Fibroblast of villous mesenchyme (primary cell): ENCODE measurements at places on chromosomes 5 and 9. TPM values are rescaled to one million over a fixed set of nuclear protein-coding genes. Genes with fewer than 3 reads are reported as not detected.
A peak's percentile ranks its signal among the peaks of the same experiment; 100 is the strongest.

DNA sequence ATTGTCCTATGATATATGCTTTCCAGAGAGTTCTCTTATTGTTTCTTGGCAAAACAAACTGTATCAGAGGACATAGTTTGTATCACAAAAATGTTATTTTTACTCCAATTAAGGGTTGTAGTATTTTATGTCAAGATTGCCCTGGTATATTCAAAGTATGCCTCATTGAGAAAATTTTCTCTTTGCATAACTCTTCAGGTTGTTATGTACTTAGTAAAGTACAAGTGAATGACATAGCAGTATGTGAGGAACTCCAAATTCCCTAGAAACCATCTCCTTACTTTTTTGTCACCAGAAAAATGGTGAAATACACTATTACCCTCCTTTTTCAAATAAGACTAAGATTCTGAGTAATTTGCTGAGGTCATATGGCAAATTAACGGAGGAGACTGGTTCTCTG lies 355.3 kb downstream of the NFIB start:
- no peak for DNase-seq

ADRA1B gene
- under 0.01 and 0.43 TPM in 2 replicates for total RNA-seq

CDX1 gene
- under 0.01 and 0.64 TPM in 2 replicates for total RNA-seq

GRCh38 chr5:60535198-60535597 lies 164.8 kb downstream of the DEPDC1B start:
- DNase-seq, result no peak

DNA sequence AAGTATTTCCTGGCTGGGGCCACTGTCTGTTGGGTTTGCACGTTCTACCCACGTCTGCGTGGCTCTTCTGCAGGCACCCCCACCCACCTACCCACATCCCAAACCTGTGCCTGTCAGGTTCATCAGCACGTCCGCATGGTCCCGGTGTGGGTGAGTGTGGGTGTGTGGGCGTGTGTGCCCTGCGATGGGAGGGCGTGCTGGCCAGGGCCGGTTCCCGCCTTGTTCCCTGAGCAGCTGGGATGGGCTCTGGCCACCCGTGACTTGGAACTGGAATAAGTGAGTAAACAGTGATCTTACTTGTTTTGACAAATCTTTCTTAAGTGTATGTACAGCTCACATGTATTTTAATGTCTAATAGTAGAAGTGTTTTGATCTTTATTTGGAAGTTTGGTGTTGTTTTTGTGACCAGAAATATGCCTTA lies 20.4 kb downstream of the ERGIC1 start:
- DNase-seq, result peak; percentile 83

SLCO4C1 gene
- under 0.01 TPM in 2 replicates for total RNA-seq

REEP5 gene
- total RNA-seq, result 47.0 and 48.8 TPM in 2 replicates

- DNase-seq, result no peak
Measured at GRCh38 chr5:95086927-95087815, 197.7 kb downstream of the MCTP1 start.

DNA sequence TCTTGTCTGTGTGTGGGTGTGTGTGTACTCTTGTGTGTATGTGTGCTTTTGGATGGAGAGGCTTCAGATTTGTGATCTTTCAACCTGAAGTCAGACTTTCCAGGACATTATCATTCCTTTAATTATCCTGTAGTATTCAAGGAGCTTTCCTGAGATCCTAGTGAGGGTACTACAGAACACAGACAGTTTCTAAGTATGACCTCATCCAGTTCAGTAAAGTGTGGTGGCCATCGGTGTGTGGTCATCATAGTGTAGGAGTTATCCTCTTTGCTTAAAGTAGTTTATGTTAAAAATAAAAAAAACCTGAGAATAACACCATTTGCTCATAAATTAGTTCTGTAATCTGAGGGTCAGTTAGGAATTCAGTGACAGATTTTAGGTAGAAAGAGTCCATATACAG lies 478.0 kb upstream of the ACTBL2 start:
- DNase-seq, result no peak

SPRY4 gene
- 22.9 and 23.2 TPM in 2 replicates for total RNA-seq

DNA sequence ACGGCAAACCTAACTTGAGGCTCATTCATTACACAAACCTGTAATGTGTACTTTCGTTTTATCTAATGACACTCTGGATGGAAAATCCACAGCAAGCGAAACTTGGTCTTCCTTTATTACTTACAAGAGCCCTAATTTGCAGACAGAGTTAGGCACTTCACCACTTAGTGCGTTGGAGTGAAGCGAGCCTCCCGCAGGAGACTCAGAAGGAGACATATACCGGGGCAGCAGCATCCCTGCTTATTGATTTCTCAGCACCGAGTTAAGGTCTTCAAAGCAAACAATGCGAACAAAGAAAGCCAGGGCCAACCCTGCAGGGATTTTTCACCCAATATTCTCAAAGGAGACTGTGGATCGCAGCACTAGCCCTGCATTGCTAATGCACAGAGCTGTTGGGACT lies 28.6 kb downstream of the LSM11 start:
- DNase-seq, result no peak

- DNase-seq, result peak; percentile 69
Measured at GRCh38 chr5:78518365-78519197, 130.0 kb downstream of the LHFPL2 start.

FSTL4 gene
- total RNA-seq, result under 0.01 TPM in 1 of 2 replicates, not detected in the other

DNA sequence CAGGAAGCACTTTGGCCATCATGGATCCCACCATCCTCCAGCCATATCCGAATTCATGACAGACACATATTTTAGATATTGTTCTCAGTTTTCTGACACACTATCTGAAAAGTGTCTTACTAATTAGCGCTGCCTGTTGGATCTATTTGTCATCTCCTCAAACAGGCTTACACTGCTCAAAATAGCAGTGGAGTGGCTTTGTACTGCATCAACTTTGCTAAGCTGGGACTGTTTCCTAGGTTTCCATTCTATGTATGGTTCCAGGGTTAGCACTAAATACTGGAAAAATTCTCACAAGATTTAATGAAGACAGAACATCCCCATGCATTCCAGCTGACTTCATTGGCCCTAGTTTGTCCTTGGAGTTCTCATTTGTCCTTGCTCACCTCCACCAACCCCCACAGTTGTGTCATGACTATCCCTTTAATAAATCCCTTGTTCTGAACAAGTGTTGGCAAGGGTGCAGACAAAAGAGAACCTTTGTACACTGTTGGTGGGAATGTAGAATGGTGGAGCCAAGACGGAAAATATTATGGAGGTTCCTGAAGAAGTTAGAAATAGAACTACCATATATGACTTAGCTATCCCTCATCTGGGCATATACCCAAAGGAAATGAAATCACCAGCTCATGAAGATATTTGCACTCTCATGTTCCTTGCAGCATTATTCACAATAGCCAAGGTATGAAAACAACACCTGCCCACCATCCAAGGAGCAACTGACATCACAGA lies 136.5 kb upstream of the RAI14 start:
- DNase-seq, result no peak

DNA sequence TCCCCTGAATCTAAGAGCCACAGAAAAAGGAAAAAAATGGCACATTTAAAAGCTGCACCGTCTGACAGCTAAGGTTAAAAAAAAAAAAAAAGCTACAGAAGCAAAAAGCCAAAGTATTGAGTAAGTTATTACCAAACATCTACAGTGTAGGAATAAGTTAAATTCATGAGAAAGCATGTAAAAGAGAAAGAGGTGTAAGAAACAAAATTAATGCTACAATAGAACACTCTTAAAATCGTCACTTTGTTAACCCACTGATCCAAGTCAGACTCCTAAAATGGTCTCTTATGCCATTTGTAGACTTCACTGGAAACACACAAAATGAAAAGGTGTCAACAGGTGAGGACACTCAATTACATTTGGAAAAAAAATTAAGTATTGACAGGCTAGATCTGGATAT lies 120.2 kb downstream of the SSBP2 start:
- DNase-seq, result no peak

DNA sequence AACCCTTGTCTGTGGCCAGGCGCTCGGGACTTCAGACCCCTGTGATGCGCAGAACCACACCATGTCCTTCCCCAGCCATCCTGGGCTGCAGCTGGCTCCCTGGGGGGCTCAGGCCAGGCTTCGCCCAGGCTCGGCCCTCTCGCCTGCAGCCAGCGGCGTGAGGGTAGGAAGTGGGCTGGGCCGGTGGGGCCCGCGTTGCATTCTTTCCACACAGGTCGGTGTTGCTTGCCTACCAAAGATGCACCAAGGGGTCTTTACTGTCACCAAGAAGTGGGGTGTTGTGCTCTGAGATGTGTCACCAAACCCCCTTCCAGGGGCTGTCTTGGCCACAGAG lies 48.3 kb upstream of the RNF130 start:
- DNase-seq, result no peak

TAF11L10 gene
- total RNA-seq, result not detected in 2 replicates

MCIDAS gene
- not detected in 2 replicates for total RNA-seq

MARCOL gene
- total RNA-seq, result not detected in 2 replicates

- DNase-seq, result peak; percentile 44
Measured at GRCh38 chr9:6239694-6240093, 24.1 kb downstream of the IL33 start.

BTNL3 gene
- total RNA-seq, result not detected in 2 replicates

DNA sequence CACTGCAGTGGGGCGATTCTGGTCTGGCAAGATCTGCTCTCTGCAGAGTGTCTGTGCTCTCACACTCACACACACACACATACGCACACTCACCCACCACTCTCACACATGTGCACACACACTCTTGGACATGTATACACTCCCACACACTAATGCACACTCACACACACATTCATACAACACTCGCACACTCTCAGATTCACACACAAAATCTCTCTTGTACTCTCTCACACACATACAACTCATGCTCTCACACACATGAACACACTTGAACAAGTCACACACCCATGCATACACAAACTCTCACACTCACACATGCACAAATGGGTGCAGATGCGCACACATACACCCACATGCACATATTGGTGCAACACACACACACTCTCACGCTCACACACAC lies 31.7 kb downstream of the TMEM174 start:
- no peak for DNase-seq

- DNase-seq, result no peak
Measured at GRCh38 chr9:75946766-75947165, 56.3 kb downstream of the PCSK5 start.

DNA sequence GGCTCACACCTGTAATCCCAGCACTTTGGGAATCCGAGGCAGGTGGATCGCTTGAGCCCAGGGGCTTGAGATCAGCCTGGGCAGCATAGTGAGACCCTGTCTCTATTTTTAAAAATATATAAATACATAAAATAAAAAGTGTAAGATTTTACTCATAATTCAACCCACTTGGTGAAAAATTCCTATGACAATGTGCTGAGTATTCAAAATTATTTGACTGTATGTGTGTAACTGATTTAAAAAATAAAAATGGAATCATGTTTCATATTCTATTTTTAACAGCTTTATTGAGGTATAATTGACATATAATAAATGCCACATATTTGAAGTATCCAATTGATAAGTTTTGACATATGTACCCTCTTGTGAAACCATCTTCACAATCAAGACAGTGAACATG lies 22.8 kb downstream of the GM2A start:
- DNase-seq, result no peak
